ENCODE measurements at places on chromosomes 11 and 22. TPM values are rescaled to one million over a fixed set of nuclear protein-coding genes. Genes with fewer than 3 reads are reported as not detected.
A peak's percentile ranks its signal among the peaks of the same experiment; 100 is the strongest.

- no peaks in the 10 kb centered on the region for H3K4me1 ChIP-seq
- H3K4me3 ChIP-seq = no peak overlapping the region
- no peaks in the 10 kb centered on the region for H3K36me3 ChIP-seq
- no peaks in the 10 kb centered on the region for H3K27me3 ChIP-seq
- H3K27ac ChIP-seq = no peak overlapping the region
Observed at GRCh38 chr11:111450480-111451320, 61.5 kb downstream of the BTG4 start.

DNA sequence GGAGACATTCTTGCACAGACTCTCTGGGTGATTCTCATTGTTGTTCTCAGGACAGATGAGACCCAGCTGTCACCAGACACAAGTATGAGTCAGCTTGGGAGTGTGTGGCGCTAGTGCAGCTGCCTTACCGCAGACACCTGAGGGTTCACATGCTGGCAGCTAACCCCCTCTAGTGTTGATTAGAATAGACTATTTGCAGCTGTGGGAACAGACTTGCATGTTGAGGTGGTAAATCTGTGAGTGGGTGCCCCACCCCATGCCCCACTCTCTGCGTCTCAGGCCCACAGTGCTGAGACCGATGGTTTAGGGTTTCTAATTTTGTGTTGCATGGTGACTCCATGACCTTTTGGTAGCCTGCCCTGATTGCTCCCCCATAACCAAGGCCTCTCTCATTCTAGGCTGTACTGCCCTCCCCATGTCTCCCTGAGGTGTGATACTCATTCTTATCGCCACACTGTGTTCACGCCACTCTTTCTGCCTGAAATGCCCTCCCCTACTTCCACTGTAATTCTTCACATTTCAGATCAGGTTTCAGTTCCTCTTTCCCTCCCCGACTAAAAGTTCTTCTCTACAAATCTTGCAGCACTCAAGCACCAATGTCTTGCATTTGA lies 73.7 kb upstream of the KIRREL3 start:
- DNase-seq = no peak
- H3K27ac ChIP-seq = no peak overlapping the region
- no peak overlapping the region for H3K4me3 ChIP-seq
- no peaks in the 10 kb centered on the region for H3K27me3 ChIP-seq
- H3K36me3 ChIP-seq = no peaks in the 10 kb centered on the region
- H3K4me1 ChIP-seq = no peaks in the 10 kb centered on the region

DNA sequence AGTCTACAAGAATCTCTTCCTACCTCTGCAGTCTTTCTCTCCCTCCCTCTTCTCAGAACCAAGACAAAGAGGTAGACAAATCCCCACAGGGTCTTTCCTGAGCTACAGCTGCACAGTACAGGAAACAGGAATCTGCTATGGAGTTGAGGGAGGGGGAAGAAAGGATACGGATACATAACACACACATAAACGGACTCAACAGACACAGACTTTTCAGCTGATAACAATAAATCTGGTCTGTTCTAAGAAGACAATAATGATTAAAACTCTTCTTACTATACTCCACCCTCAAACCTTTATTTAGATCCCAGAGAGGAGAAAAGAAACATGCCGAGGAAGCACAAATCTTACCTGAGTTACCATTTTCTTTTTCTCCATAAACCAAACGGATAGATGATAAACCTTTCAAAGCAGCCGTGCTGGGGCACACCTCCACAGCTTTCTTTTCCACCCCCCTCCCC lies 122.2 kb downstream of the APOL5 start:
- peak overlapping the region; percentile 83 for H3K27ac ChIP-seq
- H3K27me3 ChIP-seq = no peaks in the 10 kb centered on the region
- no peaks in the 10 kb centered on the region for H3K36me3 ChIP-seq
- no peak for DNase-seq

The LRRC55 gene
- total RNA-seq = not detected

The BTG4 gene
- not detected for total RNA-seq

The ADAMTS15 gene
- total RNA-seq = 16.0 TPM
